NCI-H446 treated with DMSO at 0.1 percent for 48 hours (cell line): ENCODE measurements at places on chromosomes 13 and 19.

DNA sequence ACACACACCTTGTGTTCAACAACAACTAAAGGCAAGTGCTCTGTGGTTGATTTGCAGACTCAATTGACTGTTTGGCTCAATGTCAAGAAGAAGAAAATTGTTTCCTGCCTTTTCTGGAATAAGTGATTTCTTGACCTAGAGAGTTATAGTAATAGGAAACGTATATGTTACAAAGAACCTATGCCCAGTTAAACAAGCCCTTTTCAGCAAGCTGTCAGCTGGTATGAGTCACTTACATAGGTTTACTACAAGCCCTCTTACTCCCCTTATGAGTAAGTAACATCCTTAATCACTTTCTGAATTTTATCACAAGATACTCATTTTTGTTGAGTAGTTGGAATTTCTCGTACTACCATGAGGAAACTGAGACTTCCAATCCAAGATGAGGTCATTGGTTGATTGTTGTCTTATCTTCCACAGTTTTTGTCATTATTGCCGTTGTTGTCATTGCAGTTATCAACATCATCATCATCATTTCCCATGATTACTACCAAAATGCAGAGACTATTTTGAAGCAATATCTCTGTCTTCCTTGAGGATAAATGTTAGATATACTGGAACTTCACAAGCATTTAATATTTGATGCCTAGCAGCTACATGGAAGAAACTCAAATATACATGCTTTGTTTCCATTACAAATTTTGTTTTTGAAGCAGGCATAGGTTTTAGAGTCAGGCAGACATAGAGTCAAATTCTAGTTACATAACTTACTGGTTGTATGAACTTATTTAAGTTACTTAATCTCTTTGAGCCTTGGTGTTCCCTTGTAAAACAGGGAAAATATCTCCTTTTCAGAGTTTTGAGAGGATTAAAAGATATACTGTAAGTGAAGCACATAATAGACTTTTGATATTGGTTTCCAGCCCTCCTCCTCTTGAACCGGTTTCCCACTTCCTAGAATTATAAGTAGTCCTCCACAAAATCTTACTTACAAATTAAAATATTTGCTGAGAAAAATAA, 106.0 kb downstream of the RAP2A start:
- DNase-seq, result no peak

- DNase-seq, result no peak
These were observed 13.0 kb upstream of the PROZ start for GRCh38 chr13:113145496-113145895.

- no peak for DNase-seq
These were observed 90.2 kb downstream of the LMO7 start for GRCh38 chr13:75726306-75726705.

- no peak for DNase-seq
These were observed 4.3 kb downstream of the DMKN start for GRCh38 chr19:35509018-35509652.

DNA sequence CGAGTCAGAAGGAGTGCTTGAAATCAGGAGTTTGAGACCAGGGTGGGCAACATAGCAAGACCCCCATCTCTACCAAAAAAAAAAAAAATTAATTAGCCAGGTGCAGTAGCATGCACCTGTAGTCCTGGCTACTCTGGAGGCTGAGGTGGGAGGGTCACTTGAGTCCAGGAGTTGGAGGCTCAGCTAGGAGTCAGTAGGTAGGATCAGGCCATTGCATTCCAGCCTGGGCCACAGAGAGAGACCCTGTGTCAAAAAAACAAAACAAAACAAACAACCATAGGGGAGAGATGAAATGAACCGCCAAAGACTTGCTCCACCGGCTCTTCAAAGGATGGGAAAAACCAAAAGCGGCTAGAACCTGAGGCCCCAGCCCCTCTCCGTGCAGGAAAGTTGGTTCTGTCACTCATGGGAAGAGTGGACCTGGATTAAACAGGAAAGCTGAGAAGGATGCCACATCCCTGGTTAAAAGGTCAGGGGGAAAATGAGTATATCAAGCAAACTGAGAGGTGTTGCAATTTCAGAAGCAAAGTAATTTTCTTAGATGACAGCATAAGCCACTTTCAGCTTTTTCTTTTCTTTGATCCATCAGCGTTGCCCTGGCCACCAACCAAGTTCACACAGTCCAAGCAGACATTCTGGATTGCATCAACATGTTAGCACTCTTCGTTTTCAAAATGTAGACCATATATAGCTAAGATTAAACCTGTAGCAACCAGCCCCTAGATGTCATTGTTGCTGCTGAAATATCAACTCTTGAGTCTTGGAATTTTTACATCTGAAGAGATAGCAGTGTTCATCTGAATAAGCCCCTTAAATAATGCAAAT, 8.9 kb upstream of the ZNF507 start:
- no peak for DNase-seq

- no peak for DNase-seq
These were observed 10.2 kb upstream of the NOP53 start for GRCh38 chr19:47735131-47735530.

- peak; percentile 82 for DNase-seq
These were observed 48.9 kb upstream of the EPHX3 start for GRCh38 chr19:15280915-15281683.

- no peak for DNase-seq
These were observed 95.7 kb upstream of the C1QTNF9B start for GRCh38 chr13:23992781-23993679.
